ENCODE measurements at places on chromosomes 6 and 20. TPM values are rescaled to one million over a fixed set of nuclear protein-coding genes. Genes with fewer than 3 reads are reported as not detected.

DNA sequence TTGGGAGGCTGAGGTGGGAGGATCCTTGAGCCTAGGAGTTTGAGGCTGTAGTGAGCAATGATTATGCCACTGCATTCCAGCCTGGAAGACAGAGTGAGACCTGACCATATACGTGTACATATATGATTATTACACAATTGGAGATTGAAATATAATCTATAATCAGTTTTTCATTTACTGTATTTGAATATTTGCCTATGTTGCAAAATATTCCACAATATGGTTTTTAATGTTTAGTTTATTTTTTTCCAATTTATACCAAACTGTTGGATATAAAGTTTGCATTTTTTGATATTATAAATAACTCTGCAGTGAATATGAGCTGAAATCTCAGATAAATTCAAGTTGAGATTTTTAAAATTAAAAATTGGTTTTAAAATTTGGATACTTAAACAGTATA is 79.6 kb upstream of the SIRPG start:
- no peak for DNase-seq

GRCh38 chr6:36422714-36423100 is 19.9 kb downstream of the PXT1 start:
- no peak for DNase-seq

DNA sequence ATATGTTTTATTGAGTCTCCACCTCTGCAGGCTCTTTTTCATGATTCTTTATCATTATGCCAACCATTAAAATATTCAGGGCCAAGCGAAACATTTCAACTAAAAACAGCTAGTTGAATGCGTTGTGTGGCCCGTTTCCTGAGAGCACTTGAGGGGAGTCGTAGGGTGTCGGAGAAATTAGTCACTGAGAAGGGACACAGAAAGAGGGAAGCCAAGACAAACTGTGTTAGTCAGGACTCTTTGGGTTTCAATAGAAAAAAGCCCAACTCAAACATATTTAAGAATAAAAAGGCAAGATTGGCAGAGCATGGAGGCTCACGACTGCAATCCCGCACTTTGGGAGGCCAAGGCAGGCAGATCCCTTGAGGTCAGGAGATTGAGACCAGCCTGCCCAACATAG is 58.9 kb downstream of the MAFB start:
- no peak for DNase-seq

DNA sequence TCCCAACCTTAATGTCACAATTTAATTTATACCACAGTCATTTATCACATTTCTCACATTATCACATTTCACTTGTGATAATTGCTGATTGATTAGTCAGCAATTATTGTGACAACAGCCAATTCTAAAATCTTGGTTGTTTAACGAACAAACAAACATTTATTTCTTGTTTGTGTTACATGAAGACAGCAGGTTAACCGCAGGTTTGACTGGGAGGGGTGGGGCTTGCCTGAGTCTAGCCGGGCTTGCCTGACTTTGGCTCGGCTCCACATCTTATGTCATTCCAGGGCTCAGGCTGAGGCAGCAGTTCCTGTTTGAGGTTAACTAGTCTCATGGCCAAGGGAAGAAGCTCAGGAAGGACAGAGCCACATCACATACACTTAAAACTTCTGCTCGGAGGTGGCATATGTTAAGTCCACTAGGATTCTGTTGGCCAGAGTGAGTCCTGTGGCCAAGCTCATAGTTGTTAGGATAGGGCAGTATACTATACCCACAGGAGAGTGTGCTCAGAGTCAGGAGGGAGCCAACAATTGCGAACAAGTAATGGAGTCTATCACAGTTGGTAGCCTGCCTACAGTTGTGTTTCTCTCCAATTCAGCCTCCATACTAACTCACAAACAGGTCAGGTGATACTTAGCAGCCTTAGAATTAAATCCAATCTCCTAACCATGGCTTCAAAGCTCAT is 90.0 kb upstream of the IFNGR1 start:
- no peak for DNase-seq

ECI2 gene
- total RNA-seq: 92.2 TPM
